CD4-positive, alpha-beta T cell treated with Interleukin-4 for 1 hour (primary cell): ENCODE measurements at places on chromosomes 1 and 21.

GRCh38 chr1:31679676-31680230 lies 24.1 kb downstream of the COL16A1 start:
- DNase-seq: no peak

DNA sequence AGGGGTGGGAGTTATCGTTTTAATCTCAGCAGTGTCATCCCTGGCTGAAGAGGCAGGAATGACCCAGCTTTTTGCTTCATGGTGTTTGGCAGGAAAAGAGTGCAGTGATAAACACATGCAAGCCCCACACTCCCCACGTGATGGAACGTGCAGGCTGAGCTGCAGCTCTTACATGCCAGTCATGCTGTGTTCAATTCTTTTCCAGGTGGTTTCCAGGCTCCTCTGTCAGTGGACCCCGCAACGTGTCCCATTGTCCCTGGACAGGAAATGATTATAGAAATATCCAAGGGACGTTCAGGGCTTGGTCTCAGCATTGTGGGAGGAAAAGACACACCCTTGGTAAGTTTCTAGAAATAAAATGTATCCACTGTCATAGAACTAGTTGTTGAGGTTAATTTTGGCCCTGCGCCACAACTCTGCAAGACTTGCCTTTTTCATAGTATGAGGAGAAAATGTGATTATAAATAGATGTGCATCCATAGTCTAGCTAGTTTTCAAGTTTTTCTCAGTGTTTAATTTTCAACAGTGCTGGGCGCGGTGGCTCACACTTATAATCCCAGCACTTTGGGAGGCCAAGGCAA lies 110.2 kb upstream of the L1TD1 start:
- no peak for DNase-seq

- no peak for DNase-seq
Observed at GRCh38 chr1:94949681-94950661, 23.1 kb upstream of the CNN3 start.

DNA sequence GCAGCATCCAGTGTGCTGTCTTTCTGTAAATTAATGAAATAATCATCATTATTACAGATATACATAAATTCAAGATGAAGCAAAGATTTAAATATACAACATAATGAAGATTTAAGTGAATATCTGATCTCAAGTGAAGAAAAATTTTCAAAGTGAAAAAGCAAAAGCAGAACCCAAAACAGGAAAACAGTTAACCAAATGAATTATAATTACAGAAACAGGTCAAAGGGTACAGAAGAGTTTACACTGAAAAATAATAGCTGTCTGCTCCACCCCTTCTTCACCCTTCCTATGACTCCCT lies 44.8 kb upstream of the GTF2B start:
- DNase-seq: no peak

DNA sequence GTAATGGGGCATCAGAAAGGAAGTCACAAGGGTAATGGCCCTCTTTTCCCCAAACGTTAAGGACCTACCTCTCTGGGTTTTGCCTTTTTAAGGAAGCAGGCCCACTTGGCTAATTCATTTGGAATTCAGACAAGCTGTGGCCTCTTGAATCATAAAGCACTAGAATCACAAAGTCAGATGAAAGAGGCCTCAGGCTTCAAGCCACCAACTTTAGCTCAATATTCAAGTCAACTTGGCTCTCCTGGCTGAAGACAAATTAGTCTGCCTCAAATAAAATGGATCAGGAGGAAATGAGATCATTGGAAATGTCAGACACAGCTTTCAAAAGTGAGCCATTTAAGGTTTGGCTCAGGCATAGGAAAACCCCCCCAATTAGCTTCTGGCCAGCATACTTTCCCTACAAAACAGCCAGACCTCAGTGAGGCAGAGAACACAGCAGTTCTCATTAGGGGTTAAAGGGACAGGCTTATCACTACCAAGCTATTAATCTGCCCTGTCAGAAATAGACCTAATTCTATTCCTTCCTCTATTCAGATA lies 34.3 kb downstream of the SLC35D1 start:
- no peak for DNase-seq
